Activated CD8-positive, alpha-beta memory T cell treated with anti-CD3 and anti-CD28 coated beads, Interleukin-2, amount 10 ng/mL, durations not matched to agents 7 days and 5 days (primary cell): ENCODE measurements at places on chromosomes 12 and 14. TPM values are rescaled to one million over a fixed set of nuclear protein-coding genes. Genes with fewer than 3 reads are reported as not detected.

GRCh38 chr12:28830491-28830890 is 318.6 kb upstream of the FAR2 start:
- no peak for DNase-seq

Gene SELPLG
- total RNA-seq = 148 TPM

- DNase-seq = no peak
These were observed 94.7 kb upstream of the GSC start for GRCh38 chr14:94864387-94865195.

- DNase-seq = no peak
These were observed 62.2 kb downstream of the PAPOLA start for GRCh38 chr14:96564389-96564788.

DNA sequence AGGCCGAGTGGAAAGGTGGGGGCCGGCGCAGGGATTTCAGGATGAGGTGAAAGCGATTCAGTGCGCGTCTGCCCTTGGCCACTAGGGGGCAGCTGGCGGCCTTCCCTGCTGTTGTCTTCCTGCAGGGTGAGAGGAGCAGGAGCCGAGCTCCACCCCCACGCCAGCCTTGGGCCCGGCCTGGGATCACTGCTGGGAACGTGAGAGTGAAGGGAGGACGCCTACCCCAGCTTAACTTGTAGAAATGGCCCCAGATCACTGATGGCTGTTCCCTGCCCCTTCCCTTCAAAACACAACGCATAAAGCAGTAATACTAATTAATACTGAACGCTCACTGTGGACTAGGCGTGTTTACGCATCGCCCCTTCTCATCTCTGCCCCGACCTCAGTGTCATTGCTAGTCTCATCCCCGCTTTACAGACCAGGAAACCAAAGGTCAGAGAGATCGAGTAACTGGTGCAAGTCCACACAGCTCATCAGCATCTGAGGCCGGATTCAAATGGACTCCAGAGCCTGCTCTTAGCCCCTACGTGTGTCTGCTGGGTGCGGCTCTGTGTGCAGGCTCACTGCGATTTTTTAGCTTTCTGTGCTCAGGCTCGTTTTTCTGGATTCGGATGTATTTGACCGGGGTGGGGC is 24.3 kb downstream of the MVK start:
- peak; percentile 72 for DNase-seq

GRCh38 chr12:19909418-19909817 is 458.9 kb upstream of the PDE3A start:
- no peak for DNase-seq

DNA sequence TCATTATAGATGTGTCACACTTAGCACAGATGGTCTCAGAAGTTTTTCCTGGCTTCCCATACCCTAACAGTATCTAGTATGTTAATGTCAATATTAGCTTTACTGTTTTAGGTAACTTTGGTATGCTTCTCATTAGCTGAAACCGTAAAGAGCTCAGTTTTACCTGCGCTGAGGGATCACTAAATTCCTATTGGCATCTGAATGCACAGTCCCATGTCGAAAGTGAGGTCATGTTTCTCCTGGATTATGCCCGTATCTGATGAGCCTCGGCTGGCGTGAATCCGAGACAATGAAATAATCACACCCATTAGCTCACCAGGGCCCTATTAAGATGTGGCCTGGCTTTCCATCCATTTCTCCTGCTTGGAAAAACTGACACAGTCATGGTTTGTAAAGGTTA is 418.2 kb downstream of the ZFP36L1 start:
- no peak for DNase-seq

Gene POU6F1
- total RNA-seq = 3.6 TPM

DNA sequence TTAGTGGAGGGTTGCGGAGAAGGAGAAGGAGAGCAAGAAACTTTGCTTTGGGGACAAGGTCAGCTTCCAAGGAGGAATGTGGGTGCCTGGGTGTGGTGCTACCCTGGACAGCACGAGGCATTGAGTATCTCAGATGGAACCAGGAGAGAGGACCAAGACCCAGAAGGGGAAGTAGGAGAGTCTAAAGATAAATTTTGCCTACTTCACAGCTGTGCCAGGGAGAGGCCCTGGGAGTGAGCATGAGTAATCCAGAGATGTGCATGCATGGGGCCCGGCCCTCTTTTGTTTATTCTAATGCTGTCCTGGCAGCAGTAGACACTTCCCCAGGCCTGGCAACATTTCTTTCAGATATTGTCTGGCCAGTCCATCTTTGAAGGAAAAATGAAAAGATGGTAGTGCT is 49.5 kb upstream of the GNPNAT1 start:
- no peak for DNase-seq

Gene MFAP5
- not detected for total RNA-seq

- DNase-seq = no peak
These were observed 5.2 kb downstream of the SMAGP start for GRCh38 chr12:51265024-51265423.

DNA sequence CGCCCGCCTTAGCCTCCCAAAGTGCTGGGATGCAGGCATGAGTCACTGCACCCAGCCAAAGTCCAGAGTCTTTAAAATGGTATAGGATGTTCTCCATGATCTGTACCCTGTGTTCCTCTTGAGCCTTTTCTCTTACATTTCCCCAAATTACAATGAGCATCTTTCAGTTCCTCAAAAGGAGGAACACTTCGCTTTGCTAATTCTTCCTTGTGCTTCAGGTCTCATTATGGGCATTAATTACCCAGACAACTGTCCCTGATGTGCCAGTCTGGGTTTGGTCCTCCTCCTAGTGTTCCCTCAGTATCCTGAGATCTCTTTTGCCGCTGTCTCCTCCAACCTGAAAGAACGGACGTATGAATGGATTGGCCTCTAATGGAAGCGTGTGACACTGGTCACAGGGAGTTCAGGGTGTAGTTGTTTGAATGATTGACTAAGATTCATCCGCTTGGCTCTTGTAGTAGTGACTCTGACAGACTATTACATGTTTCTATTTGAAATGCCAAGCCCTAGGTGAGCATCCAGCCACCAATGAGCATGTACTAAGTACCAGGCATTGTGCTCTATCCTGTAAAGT is 8.2 kb downstream of the PRKCH start:
- no peak for DNase-seq

DNA sequence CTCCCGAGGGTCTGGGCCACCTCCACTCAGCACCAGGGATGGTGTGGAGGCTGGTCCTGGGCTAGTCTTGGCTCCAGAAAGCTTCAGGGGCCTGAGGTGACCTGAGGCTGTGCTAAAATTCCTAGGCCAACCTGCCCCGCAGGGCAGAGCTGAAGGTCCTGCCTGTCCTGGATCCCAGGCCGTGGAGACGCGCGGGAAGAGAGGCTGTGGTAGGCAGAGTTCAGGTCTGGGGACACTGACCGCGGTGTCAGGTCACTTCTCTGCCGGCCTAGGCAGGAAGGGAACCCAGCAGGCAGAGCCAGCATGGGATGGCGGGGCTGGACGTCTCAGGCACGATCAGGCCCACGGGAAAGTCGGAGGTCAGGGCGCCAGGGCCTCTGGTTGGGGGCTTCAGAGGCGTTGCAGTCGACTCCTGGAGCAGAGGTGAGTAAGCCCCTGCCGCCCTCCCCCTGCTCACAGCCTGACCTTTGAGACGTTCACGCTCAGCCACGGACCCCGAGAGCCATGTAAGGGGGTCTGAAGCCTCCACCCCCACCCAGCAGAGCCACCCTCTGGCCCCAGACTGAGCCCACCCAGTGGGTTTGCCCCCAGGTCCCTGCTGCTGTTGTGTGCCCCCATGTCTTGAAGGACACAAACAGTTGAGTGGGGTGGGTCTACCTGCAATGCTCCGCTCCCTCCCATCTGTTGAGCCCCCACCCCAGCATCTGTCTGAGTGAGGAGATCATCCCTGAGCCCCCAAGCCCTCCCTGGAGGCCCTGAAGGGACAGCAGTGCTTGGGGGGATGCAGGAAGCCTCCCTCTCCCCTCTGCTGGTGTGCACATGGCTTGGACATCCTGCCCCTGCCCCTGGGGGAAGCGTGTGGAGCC is 142.7 kb downstream of the KIF26A start:
- no peak for DNase-seq

DNA sequence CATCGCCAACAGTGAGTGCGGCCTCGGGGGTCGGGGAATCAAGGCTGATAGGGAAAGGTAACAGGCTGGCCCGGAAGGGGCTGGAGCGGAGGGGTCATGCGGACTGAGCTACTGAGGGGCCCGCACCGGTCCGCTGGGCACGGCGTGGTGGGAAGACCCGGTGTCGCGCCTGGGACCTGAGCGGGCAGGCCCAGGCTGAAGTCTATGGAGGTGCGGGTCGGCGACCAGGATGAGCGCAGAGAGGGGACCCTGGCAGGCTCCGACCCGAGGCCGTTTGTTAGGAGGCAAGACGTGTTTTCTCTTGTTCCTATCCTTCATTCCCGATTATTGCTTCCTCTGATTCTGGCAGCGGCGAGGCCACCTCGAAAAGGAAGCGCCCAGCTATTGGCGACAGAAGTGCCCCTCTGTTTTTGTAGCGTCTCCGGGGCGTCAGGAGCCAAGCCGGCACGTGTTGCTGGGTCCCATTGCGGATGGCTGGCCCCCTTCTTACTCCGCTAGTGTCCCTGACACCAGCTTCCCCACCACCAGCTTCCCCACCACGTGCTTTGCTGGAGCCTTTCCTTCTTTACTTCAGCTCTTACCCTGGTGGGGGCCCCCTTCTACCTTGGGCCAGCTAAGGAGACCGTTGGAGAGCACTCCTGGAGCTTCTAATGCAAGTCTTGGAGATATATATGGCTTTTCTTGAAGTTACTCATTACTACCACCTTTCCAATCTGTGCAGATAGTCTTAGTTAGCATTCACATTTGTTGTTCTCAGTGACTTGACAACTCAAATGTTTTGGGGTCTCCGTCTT is 653 bp downstream of the PA2G4 start:
- peak; percentile 63 for DNase-seq

Gene EPYC
- total RNA-seq = not detected

- no peak for DNase-seq
These were observed 50.8 kb downstream of the VCPKMT start for GRCh38 chr14:50065583-50065982.

DNA sequence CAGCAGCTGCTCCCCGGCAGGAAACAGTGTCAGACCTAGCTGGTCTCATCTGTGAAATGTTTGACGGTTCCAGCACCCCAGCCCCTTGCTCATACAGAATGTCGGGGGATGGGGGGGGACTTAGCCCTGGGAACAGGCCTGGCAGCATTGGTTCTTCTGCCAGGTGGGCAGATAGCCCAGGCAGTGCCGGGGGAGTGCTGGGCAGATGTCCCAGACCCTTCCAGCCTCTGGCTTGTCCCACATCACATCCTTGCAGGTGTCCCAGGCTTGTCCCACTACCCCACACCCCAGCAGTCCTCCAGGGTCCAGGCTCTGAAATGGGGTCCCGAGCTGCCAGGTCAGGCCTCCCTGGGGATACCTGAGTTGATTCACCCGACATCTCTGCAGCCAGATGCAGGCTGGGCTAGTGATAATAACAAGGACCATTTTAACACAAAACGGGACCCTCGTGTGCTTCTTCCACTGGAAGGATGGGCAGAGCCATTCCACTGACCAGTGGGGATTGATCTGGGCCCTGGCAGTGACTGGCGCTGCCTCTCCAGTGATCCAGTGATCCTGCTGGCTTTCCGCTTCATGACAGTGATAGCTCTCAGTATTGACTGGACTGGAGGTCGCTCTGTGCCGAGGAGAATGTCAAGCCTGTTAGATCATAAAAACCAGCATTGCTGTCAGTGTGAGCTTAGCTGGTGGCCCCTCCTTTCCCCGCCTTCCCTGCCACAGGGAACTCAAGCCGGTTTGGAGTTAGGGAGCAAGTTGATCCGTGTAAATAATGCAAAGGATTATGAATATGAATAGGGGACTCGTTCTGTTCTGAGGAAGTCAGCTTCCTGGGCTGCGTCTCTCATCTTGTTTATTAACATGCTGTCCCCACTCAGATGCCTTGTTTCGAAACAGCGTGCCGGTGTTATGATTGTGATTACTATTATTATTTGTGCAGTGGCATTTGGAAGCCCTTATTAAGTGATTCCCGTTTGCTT is 180.6 kb downstream of the AACS start:
- DNase-seq = no peak

Gene P2RX2
- not detected for total RNA-seq
